AG08396 (cell line): ENCODE measurements at places on chromosomes 5 and 9.
A peak's percentile ranks its signal among the peaks of the same experiment; 100 is the strongest.

DNA sequence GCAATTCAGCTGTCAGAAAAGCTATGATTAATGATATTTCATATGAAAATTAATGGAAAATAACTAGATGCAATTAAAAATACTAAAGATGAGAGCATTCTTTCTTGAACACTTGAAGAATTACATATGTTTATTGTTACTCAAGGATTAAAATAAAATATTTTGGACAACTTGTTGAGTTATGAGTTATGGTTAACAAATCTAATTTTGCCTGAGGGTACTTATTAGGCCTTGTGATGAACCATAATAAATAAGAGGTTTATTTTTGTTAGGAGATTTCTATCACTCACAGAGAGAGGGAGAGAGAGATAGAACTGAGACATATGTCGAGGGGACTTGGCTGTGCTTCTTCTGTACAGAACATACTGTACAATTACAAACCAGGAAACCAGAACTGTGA is 183.7 kb downstream of the ISL1 start:
- no peak for DNase-seq

- peak; percentile 34 for DNase-seq
Measured at GRCh38 chr9:69380811-69381210, 55.8 kb downstream of the ENTREP1 start.

DNA sequence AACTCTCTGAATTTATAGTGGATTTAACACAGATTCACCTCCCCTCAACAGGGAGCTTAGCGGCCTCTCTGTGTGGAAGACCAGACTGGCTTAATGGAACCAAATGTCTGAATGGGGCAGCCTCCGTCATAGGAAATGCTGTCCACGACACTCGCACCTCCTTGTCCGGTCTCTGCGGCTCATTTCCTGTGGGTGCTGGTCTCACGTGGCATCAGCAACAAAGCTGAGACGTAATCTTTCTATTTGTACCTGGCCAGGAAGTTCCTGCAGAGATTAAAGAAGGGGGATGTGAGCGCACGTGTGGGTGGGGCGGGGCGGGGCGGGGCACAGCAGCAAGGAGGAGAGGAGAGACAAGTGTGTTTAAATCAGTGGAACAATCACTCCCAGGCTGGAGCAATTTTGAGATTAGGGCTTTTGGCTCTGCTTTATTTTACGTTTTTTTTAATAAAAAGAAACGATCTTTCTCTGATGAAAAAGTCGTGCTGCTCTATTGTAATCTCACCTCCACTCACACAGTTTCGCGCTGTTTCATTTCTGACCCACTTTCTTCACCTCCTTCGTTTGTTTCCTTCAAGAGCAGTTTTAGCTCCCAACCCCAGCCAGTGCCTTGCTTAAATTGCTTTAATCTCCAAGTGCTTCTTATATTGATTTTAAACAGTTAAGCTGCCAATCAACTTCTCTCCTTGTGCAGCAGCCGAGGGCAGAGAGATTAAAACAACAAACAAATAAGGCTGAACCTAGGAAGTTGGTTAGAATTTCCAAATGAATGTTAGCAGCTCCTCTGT is 132.2 kb upstream of the ASTN2 start:
- DNase-seq, result no peak

DNA sequence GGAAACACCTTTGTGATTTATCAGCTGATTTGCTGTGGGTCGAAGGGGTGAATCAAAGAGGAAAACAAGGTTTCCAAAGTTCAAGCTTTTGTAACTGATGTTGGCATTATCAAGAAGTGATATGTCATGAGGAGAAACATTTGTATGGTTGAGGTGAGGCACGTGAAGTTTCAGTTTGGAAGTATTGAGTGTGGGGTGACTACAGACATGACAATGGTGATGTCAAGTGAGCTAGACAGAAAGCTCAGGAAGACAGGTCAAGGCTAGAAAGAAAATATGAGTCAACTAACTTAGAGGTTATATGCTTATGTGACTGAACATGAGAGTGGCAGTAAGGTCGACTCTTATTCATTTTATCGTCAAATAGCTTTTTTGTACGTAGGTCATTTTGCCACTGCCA is 99.1 kb downstream of the RAB3C start:
- DNase-seq, result no peak

- DNase-seq, result peak; percentile 91
Measured at GRCh38 chr5:139696894-139697658, 48.9 kb downstream of the CXXC5 start.
